Activated CD8-positive, alpha-beta memory T cell treated with anti-CD3 and anti-CD28 coated beads for 1 hour (primary cell): ENCODE measurements at places on chromosomes 7 and 10.
A peak's percentile ranks its signal among the peaks of the same experiment; 100 is the strongest.

GRCh38 chr7:92699966-92700514 lies 109.8 kb upstream of the FAM133B start:
- DNase-seq = no peak

- no peak for DNase-seq
These were observed 130.0 kb downstream of the CHRM2 start for GRCh38 chr7:136998495-136998894.

GRCh38 chr7:112296432-112296831 lies 89.9 kb downstream of the ZNF277 start:
- no peak for DNase-seq

- no peak for DNase-seq
These were observed 16.5 kb downstream of the SLK start for GRCh38 chr10:103983367-103983911.

GRCh38 chr7:1428941-1429501 lies 30.2 kb downstream of the MICALL2 start:
- DNase-seq = no peak

DNA sequence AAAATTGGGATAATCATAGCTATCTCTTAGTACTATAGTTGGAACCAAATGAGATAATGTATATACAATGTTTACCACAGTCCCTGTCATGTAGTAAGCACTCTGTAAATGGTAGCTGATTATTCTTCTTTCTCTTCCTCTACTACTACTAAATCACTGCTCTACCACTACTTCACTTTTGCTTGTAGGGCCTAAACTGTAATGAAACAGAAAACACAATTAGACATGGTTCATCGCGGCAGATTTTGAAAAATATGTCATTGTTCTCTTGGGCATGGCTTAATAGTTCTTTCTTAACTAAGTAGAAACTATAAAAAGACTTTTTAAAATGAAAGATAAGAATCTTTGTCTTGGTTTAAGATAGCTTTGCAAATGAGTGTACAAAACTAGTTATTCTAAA lies 34.9 kb downstream of the R3HCC1L start:
- no peak for DNase-seq

DNA sequence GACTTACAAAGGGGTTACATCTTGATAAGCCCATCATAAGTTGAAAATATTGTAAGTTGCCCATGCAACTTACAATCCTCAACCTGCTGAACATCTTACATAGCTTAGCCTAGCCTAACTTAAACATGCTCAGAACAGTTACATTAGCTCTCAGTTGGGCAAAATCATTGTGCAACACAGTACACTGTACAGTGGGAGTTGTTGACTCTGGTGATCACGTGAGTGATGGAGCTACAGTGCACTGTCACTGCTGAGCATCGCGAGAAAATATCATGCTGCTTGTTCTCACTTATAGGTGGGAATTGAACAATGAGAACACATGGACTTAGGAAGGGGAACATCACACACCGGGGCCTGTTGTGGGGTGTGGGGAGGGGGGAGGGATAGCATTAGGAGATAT lies 214.9 kb upstream of the ZMIZ1 start:
- DNase-seq = no peak

DNA sequence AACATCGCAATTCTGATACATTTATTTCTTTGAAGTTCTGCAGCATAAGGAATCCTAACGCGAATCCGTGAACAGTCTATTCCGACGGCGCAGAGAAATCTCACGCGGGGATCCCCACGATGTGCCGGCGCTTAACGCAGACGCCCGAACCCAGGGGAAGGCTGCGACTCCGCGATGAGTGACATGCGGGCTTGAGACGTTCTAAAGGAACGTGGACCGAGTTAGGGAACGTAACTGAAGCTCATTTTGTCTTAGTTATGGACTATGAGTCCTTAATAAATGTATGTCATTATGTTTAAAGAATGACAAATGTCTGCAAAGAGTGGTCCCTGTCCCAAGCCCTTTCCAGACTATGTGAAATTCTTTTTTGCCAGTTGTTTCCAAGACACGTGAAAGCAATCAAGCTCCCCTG lies 995 bp upstream of the PARD3 start:
- DNase-seq = no peak

GRCh38 chr10:116691635-116692034 lies 50.7 kb downstream of the HSPA12A start:
- DNase-seq = no peak

DNA sequence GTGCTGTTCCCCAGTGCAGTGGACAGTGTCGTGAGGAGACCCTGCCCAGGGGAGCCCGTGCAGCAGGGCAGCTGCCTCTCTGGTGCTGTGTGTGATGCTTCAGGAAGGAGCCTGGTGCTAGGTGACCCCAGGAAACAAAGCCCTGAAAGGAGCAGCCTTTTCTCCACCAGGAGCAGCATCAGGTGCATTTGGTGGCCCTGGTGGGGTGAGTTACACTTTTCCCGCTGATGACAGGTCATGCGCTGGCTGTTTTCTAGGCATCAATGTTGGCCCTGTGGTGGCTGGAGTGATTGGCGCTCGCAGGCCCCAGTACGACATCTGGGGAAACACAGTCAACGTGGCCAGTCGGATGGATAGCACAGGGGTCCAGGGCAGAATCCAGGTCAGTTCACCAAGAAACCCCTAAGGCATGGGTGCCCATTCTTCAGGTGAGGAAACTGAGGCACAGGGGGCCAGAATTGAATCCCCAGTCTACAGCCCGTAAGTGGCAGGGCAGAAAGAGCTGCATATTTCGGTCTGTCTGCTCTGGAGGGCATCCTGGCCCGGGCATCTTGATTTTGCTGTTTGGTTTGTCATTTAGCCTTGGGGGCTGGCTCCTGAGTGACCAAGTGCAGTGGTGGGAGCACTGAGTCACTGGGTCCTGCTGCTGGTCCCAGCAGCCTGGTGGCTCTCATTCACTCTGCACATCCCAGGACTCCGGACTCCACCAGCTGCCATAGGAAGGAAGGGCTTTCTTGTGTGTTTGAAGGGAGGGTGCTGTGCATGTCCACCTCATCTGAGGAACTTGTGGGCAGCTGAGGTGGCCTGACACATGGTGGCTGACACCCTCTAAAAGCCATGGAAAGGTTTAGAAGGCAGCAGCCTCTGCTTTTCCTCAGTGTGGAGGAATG lies 136.3 kb downstream of the ADCY1 start:
- DNase-seq = no peak

DNA sequence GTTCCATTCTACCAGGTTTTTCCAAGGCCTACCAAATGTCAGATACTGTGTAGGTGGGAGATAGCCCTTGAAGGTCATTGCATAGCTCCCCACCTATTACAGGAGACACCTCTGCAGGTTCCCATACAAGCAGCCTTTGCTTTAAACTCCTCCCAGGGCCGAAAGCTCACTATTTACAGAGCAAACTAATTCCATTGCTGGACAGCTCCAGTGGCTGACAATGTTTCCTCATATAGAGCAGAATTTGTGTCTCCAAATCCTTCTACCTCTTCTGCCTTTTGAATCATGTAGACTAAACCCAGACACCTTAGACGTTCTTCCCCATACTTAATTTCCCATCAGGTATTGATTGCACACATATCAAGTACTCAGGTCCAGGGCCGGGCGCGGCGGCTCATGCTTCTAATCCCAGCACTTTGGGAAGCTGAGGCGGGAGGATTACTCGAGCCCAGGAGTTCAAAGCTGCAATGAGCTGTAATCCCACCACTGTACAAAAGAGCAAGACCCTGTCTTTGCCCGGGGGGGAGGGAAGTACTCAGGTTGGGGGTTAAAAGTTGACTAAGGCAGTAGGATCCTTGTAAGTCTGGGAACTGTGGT lies 2.1 kb downstream of the CNNM1 start:
- DNase-seq = no peak

DNA sequence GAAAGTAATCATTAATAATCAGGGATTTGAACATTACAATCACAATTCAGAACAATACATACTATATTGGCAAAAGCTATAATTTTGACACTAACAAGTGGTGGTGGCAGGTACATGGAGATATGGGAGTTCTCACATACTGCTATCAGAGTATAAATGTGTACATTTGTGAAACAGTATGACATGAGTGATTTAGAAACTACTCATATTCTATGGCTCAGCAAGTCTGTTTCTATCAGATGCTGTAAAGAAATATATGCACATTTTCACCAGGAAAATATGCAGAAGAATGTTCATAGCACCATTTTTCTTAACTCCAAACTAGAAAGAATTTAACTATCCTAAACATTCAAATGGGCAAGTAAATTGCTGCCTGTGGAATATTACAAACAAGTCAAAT lies 620.0 kb downstream of the SH2D4B start:
- no peak for DNase-seq

GRCh38 chr10:26534384-26534783 lies 96.2 kb downstream of the APBB1IP start:
- DNase-seq = no peak

DNA sequence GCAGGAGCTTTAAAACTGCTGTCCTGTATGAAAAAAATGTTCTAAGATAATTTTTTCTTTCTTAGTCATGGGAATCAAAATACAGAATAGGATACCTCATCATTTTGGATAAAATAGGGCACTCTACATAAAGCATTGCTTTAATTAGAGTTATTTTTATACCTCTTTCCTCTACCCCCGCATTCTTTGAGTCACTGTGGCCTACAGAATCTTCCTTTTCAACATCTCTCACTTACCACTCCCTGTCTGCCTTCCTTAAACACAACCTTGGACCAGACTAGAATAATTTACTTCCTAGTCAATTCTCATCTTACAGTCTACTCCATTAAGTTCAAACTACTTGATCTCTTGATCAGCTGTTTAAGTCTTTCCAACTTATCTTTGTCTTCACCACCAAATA lies 462.3 kb downstream of the PHTF2 start:
- no peak for DNase-seq

DNA sequence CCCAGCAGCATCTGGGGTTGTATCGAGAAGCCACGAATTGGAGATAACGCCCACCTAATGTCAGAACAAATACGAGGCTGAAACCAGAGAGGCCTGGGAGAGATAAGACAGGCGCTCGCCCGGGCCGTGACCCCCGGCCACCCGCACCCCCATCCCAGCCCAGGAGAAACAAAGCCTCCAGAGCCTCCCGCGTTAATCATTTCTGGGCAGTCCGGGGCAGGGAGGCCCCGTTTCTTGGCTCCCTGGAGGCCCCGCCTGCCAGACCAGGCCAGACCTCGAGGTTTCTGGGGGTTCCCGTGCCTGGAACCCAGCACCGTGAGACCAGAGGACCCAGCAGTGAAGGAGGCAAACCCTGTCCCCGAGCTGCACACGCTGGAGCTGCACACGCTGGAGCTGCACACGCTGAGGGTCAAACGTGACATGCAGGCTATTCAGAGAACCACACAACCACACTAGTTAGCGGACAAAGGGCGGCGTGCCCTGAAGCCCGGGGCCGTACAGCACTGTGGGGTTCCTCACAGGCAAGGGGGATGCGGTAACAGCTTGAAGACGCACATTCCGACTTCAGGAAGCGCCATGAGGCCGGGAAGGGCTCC lies 53.4 kb downstream of the FOXL3 start:
- DNase-seq = no peak

DNA sequence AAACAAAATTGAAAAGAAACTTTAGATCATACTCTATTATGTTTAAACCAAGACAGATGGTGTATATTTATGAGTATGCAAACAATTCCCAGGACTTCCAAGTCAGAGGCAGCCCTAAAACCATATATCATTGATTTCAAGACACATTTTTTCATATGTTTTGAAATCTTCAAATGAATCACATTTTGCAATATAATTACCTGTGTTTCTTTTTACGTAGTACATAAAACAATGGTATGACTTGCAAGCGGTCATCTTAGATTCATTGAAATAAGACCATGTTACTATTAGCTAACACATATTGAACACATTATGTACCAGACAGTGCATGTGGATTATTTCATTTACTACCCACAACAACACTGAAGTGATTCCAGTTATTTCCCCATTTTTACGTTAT lies 14.9 kb downstream of the SMURF1 start:
- no peak for DNase-seq

- no peak for DNase-seq
These were observed 651.5 kb downstream of the LRMDA start for GRCh38 chr10:76082956-76083355.

GRCh38 chr7:7051206-7051877 lies 131.0 kb upstream of the C1GALT1 start:
- no peak for DNase-seq

DNA sequence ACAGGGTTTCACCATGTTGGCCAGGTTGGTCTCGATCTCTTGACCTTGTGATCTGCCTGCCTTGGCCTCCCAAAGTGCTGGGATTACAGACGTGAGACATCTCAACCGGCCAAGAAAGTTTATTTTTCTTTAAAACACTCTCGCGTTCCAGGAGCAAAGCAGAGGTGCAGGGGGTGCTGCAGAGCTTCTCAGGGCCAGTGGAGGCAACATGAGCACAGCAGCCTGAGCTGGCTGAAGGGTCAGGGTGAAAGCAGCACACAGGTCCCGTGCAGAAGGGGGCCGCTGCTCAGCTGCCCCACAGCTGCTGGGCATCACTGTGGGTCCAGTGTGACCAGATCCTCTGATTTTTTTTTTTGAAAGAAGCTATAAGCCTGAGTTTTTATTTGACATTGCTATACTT lies 46.1 kb downstream of the EPHB4 start:
- no peak for DNase-seq

DNA sequence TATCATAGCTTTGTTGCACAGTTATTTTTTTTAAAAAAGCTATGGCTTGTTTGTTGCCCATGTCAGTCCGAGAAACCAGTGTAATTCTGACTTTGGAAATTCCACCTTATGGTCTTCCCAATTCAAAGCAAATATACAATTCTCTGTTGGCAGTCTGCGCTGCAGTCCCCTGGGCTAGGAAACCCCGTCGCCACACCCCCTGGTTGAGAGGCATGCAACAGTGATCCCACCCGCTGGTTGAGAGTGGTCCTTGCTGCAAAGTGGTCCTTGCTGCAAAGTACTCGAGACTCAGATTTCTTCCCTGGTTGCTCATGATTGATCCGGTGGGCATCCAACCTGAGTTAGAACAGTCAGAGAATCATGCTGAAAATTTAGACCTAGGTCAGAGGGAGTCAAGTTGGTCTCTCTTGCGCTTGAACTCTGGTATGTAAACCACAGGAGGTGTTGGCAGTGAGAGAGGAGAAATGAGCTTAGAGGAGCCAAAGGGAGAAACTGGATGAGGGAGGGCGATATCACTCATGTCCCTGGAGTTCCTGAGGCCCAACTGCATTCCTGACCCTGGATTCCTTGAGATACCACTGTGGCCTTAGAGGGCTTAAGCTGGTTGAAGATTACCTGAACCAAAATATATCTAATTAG lies 45.0 kb upstream of the STK17A start:
- DNase-seq = no peak

- peak; percentile 80 for DNase-seq
These were observed at the start of gene MTURN for GRCh38 chr7:30134611-30135300. MTURN (plus strand) TSS chr7:30134986; CDS start chr7:30135137, 151 bp downstream.

DNA sequence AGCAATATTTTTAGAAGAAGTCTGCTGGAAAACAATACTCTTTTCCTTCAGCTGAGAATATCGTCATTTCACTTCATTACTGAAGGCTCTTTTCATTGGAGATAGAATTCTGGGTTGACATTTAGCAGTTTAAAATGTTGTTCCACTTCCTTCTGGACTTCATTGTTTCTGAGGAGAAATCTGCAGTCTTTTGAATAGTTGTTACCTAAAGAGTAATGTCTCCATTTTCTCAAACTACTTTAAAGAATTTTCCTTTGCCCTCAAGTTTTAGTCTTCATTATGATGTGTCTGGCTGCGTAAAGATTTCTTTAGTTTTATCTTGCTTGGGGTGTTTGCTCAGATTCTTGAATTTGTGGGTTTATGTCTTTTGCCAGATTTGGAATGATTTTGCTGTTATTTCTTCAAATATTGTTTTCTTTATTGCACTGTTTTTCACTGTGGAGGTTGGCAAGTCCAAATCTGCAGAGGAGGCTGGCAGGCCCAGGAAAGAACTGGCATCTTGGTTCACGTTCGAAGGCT lies 136.3 kb downstream of the DNAJB6 start:
- no peak for DNase-seq

GRCh38 chr7:2613931-2614600 lies 17.7 kb upstream of the TTYH3 start:
- DNase-seq = no peak
